Progenitor cell of endocrine pancreas (in vitro differentiated cells): ENCODE measurements at places on chromosomes 13 and 19. TPM values are rescaled to one million over a fixed set of nuclear protein-coding genes. Genes with fewer than 3 reads are reported as not detected.

The ANGPTL4 gene
- 0.77 and 1.1 TPM in 2 replicates for total RNA-seq

The GIPC3 gene
- not detected in 2 replicates for total RNA-seq

The HNRNPL gene
- 444 and 461 TPM in 2 replicates for total RNA-seq

The CALR3 gene
- not detected in 2 replicates for total RNA-seq

The SHISA7 gene
- total RNA-seq = 0.10 TPM in 1 of 2 replicates, not detected in the other

The CD70 gene
- total RNA-seq = not detected in 2 replicates

The CGB5 gene
- total RNA-seq = not detected in 2 replicates

The ZNF723 gene
- total RNA-seq = not detected in 2 replicates

The POU4F1 gene
- total RNA-seq = 0.36 and 0.38 TPM in 2 replicates

The TYROBP gene
- not detected in 2 replicates for total RNA-seq

DNA sequence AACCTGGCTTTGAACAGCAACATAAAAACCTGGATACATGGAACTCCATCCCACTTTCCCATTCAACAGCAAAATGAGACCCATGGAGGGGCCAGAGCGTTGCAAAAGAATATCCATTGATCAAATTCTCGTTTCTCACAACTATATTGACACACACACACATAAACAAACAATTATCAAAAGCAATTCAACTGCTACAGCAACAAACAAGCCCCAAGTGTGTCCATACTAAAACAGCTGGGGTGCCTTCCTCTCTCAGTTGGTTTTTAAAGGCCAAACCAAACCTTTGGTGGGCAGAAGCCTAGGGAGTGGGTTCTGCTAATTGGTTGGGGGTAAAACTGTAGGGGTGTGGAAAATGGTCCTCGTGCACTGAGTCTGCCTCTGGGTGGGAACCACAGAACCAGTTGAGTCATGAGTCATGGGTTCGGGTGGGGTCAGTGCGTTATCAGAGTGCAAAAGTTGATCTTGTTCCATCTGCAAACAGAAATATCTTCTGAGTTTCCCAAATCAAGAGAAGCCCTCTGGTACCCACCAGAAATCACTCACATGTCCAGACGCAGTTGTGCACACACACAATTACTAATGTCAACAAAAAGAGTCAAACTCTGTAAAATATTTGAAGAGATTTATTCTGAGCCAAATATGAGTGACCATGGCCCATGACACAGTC is 18.5 kb downstream of the GPR42 start:
- peaks cover 4% of the 10 kb centered on the region for H3K36me3 ChIP-seq
- no peak for DNase-seq
- H3K4me3 ChIP-seq = no peak overlapping the region
- no peaks in the 10 kb centered on the region for H3K27me3 ChIP-seq
- no peaks in the 10 kb centered on the region for H3K4me1 ChIP-seq
- H3K27ac ChIP-seq = no peak overlapping the region

DNA sequence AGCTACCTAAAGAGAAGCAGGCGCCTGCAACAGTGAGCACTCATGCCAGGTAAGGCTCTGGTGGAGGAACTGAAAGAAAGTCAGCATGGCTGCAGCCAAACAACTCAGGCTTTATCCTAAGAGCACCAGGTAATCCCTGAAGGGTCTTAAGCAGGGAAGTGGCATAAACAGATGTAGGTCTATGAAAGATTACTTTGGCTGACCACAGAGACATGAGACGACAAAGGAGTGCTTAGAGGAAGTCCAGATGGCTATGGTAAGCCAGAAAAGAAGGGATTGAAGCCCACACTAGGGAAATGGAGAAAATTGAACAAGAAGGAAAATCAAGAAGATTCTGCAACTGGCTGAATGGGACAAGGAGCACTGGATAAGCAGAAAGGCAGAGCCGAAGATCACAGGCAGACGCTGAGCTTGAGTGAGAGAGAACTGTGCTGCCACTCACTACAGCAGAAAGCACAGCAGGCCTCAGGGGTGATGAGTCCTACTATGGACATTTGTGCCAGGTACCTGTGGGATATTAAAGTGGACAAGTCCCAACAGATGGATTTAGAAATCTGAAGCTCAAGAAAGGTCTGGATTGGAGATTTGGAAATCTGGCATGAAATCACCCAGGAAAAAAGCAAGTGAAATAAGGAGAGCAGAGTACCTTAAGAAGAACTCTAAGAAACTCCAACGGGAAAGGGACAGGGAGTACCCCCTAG is 4.2 kb downstream of the RCBTB1 start:
- DNase-seq = no peak
- no peaks in the 10 kb centered on the region for H3K27me3 ChIP-seq
- no peak overlapping the region for H3K27ac ChIP-seq
- H3K36me3 ChIP-seq = peaks cover 8% of the 10 kb centered on the region

DNA sequence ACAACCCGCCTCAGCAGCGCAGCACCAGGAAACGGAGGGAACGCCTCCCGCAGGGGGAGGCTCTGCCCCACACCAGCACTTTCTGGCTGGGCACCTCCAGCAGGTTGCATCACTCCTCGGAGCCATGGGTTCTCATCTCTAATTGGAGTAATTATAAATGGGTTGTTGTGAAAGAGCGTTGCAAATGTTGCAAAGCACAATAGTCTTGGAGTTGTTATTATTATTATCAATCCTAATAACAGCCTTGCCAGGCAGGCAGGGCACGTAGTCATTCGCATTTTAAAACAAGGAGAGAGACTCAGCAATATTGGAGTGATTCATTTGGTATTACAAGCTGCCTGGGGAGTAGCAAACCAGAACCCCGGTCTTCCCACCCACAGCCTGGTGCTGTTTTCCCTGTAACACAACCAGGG is 108.6 kb upstream of the GJB6 start:
- H3K27me3 ChIP-seq = peaks cover 10% of the 10 kb centered on the region
- no peak overlapping the region for H3K27ac ChIP-seq
- DNase-seq = no peak
- no peaks in the 10 kb centered on the region for H3K36me3 ChIP-seq
- H3K4me3 ChIP-seq = no peak overlapping the region

DNA sequence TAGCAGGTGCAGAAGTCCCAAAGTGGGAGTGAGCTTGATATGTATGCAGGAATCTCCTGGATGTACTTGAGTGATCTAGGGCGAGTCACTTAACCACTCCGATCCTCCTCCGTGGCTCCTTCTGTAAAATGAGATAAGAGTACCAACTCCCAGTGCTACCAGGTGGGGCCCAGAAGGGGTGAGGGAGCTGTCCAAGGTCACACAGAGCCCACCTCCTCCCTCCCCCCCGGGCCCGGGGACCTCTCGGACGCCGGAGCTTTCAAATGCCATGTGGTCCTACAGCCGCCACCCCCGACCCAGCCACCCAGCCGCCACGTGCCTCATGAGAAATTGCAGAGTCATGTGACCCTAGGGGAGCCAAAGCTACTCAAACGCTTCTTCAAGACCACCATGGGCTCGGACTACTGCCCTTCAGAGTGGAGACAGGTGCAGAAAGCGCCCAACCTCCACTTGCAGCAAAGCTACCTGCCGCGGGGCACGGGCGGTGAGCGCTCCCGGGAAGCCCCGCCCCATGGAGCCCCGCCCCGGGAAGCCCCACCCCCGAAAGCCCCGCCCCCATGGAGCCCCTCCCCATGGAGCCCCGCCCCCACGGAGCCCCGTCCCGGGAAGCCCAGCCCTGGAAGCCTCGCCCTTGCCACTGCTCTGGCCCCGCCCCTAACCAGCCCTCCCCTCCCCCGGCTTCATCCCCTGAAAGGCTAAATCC is 10.1 kb upstream of the ZNF358 start:
- peaks cover 46% of the 10 kb centered on the region for H3K27me3 ChIP-seq
- no peak overlapping the region for H3K4me3 ChIP-seq
- no peaks in the 10 kb centered on the region for H3K36me3 ChIP-seq
- DNase-seq = no peak

- H3K27ac ChIP-seq = peak overlapping the region; percentile 64
- peak; percentile 72 for DNase-seq
- H3K36me3 ChIP-seq = peaks cover 3% of the 10 kb centered on the region
- peaks cover 13% of the 10 kb centered on the region for H3K27me3 ChIP-seq
These were observed 19.7 kb upstream of the EDDM13 start for GRCh38 chr19:56252699-56253422.

DNA sequence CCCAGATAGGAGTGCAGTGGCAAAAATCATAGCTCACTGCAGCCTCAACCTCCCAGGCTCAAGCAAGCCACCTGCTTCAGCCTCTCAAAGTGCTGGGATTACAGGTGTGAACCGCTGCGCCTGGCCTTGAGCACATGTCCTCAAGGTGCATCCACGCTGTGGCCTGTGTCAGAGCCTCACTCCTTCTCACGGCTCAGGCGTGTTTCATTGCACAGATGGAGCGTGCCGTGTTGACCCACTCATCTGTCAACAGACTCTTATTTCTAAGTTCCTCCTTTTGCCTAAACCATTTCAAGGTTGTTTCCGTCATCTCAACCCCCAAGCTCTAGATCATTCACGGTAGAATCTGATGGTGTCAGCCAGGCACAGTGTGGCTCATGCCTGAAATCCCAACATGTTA is 28.2 kb downstream of the ATP8B3 start:
- DNase-seq = no peak
- no peak overlapping the region for H3K4me3 ChIP-seq
- H3K4me1 ChIP-seq = peaks cover 8% of the 10 kb centered on the region

DNA sequence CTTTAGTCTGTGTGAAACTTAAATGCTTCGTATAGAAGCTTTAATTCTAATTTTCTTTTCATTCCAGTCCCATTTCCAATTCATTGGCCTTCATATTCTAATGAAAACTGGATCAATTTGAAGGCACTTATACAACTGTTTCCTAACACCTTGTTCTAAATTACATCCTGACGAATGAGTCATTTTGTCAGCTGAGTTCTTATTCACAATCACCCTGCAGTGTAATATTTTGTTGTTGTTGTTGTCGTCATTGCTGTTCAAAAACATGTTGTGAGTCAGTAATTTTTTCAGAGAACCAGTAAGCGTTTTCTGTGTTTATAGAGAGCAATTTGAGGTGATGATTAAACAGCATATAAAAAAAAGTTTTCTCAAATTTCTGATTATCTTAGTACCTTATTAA is 290.0 kb downstream of the PCDH9 start:
- H3K36me3 ChIP-seq = no peaks in the 10 kb centered on the region
- no peaks in the 10 kb centered on the region for H3K4me1 ChIP-seq
- no peak for DNase-seq

DNA sequence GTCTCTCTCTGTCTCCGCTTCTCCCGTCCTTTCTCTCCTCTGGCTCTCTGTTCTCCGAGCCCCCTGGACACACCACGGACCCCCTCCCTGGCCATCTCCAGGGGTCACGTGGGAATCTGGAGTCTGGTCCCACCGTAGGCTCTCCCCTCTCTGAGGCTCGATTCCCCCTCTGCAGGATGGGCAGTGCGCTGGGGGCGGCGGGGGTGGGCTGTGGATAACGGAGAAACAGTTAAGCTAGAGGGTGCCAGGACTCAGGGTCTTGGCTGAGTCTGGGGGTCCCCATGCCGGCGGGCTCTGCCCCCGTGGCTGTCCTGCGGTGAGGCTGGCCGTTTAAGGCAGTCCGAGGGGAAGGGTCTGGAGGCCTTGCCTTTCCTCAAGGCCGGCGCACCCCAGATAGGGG is 462 bp upstream of the MEIS3 start:
- H3K27ac ChIP-seq = no peak overlapping the region
- H3K4me3 ChIP-seq = no peak overlapping the region
- peaks cover 19% of the 10 kb centered on the region for H3K4me1 ChIP-seq
- no peaks in the 10 kb centered on the region for H3K36me3 ChIP-seq
- DNase-seq = no peak

DNA sequence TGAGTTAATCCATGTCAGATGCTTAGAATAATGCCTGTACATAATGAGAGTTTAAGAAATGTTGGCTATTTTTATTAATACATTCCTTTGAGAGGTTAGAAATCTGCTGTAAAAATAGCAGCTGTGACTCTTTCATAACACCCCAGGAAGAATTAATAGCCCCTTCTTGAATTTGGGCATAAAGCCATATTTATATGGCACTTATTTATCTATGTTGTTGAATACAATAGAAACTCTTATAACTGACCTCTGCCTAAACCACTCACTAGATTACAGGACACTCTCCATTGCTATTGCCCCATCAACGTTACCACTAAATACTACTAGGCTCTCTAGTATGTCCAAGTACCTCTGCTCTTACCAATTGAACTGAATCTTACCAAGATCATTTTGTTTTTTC is 16.3 kb downstream of the NEK5 start:
- no peak overlapping the region for H3K4me3 ChIP-seq
- no peaks in the 10 kb centered on the region for H3K36me3 ChIP-seq
- no peak for DNase-seq
- H3K4me1 ChIP-seq = peaks cover 2% of the 10 kb centered on the region
- H3K27ac ChIP-seq = no peak overlapping the region
- H3K27me3 ChIP-seq = no peaks in the 10 kb centered on the region

DNA sequence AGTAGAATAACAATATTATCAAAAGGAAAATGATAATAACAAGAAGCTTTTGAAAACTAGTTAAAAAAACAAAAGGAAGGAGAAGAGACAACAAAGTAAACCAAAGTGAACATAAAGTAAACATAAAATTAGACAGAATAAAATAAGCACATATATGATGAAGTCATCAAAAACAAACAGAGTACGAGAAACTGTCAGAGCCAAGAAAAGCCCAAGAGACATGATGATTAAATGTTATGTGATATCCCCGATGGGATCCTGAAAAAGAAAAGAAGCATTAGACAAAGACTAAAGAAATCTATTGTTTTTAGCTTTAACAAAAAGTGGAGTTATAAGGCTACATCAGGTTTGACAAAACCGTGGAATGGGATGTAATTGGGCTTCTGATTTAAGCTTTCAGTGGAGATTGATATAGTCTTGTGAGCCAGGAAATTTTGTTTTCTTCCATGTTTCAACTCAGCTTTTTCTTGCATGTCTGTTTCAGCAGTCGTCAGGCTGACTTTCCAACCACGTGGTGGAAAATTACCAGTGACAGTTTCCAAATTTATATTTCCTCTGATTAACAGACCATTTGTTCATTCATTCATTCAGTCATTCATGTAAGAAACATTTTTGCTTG is 64.9 kb downstream of the KL start:
- DNase-seq = no peak
- no peak overlapping the region for H3K4me3 ChIP-seq
- no peaks in the 10 kb centered on the region for H3K4me1 ChIP-seq

GRCh38 chr19:53424968-53425597 is 6.7 kb upstream of the ZNF761 start:
- no peaks in the 10 kb centered on the region for H3K27me3 ChIP-seq
- peaks cover 42% of the 10 kb centered on the region for H3K4me1 ChIP-seq
- peaks cover 7% of the 10 kb centered on the region for H3K36me3 ChIP-seq
- H3K27ac ChIP-seq = peak overlapping the region; percentile 88
- H3K4me3 ChIP-seq = peak overlapping the region; percentile 67
- peak; percentile 62 for DNase-seq

- H3K27ac ChIP-seq = no peak overlapping the region
- H3K4me3 ChIP-seq = no peak overlapping the region
- DNase-seq = no peak
These were observed 85.0 kb downstream of the SACS start for GRCh38 chr13:23348262-23349127.

DNA sequence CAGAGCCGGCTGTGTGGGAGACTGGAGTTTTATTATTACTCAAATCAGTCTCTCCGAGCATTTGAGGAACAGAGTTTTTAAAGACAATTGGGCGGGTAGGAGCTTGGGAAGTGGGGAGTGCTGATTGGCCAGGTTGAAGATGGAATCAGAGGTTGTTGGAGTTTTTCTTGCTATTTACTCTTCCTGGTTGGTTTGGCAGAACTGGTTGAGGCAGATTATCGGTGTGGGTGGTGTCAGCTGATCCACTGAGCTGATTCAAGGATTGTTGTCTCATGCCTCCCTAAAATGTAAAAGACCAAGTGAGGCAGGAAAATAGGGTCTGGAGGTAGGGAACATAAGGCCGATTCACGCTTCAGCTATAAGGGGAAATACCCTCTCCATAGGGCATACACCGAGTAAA is 1.3 kb upstream of the TDRD12 start:
- peaks cover 4% of the 10 kb centered on the region for H3K27me3 ChIP-seq
- H3K27ac ChIP-seq = peak overlapping the region; percentile 59
- peaks cover 4% of the 10 kb centered on the region for H3K4me1 ChIP-seq
- no peak overlapping the region for H3K4me3 ChIP-seq
